ENCODE measurements at places on chromosomes 12 and 14. TPM values are rescaled to one million over a fixed set of nuclear protein-coding genes. Genes with fewer than 3 reads are reported as not detected.

Gene DHRS2
- 0.29 TPM for total RNA-seq

Gene NPAS3
- total RNA-seq: 0.72 TPM

Gene OR4E2
- total RNA-seq: not detected

Gene LBHD2
- not detected for total RNA-seq

Gene APPL2
- total RNA-seq: 91.3 TPM

Gene TMEM52B
- not detected for total RNA-seq
